ENCODE measurements at places on chromosomes 5 and 9. TPM values are rescaled to one million over a fixed set of nuclear protein-coding genes. Genes with fewer than 3 reads are reported as not detected.

Gene LCN15
- 15.9 TPM for total RNA-seq

Gene MED7
- 8.7 TPM for total RNA-seq

Gene TAF1L
- not detected for total RNA-seq

Gene PROB1
- 0.55 TPM for total RNA-seq

Gene BRD9
- 42.9 TPM for total RNA-seq

Gene AIF1L
- total RNA-seq = 3.7 TPM

Gene OCLN
- total RNA-seq = 127 TPM

Gene CDH6
- 1.1 TPM for total RNA-seq

Gene DAPK1
- 10.4 TPM for total RNA-seq

Gene HDHD3
- 143 TPM for total RNA-seq

Gene COL15A1
- total RNA-seq = 9.5 TPM

Gene ZFP2
- 1.1 TPM for total RNA-seq

Gene ADGRD2
- total RNA-seq = not detected

Gene SPATA31C1
- total RNA-seq = not detected

All from left colon (tissue), 2 donors.